ENCODE measurements at places on chromosomes 5 and 9. TPM values are rescaled to one million over a fixed set of nuclear protein-coding genes. Genes with fewer than 3 reads are reported as not detected.

- no peak for DNase-seq
These were observed 71.4 kb downstream of the ADRB2 start for GRCh38 chr5:148897842-148898241.

GRCh38 chr9:37415011-37415719, 7.3 kb upstream of the GRHPR start:
- DNase-seq, result peak; percentile 33

- DNase-seq, result no peak
These were observed 7.1 kb upstream of the AFAP1L1 start for GRCh38 chr5:149264439-149265067.

The PCDHA5 gene
- 13.1 TPM for total RNA-seq

DNA sequence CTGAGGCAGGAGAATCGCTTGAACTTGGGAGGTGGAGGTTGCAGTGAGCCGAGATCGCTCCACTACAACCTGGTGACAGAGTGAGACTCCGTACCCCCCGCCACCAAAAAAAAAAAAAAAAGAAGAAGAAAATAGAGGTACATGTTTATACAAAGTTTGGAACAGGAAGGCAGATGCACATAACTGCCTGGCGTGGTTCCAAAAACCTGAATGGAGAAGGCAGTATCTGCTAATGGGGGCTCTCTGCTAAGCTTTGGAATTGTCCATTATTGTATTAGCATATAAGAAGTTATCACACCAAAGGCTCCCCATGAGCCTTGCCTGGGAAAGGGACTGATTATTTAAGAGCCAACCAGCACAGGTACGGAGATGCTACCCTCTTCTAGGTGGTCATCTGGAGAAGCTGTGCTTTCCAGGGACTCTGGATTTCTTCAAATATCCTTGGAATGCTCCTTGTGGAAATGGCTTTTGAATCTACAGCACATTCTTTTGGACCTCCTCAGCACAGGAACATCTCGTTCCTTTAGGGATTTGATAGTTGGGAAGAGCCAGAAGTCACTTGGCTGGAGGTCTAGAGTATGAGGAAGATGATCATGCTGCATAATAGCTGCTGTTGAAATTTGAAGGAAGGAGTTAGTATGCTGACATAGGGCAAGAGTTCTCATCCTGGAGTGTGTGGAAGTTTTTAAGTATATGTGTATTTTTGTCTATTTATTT, 42.5 kb upstream of the ABCA1 start:
- no peak for DNase-seq

DNA sequence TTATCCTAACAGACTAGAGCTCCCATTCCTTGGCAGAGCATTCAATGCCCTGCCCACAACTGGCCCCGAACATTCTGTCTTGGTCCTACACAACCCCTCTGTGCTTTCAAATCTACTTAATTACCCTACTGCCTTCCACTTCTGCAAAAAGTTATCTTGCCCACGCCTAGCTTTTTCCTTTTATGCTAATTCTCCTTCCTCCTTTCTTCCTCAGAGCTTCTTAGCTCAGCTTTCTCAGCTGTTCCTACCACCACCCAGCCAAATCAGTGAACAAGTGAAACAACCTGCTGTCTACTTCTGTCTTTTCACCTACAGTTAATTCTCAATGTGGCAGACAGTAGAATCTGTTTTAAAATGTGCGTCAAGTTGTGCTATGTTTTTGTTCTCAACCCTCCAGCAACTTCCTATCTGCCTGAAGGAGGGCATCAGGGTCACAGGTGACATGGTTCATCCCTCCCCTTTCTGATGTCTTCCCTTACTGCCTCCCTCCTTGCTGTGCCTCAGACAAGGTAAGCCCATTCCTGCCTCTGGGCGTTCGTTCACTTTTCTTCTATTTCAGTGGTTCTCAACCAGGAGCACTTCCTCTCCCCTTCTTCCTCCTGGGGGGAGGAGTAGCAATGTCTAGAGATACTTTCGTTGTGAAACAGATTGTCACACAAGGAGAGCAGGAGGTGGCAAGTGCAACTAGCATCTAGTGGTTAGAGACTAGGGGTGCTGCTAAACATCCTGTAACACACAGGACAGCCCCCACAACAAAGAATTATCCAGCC, 1.3 kb upstream of the REEP5 start:
- DNase-seq, result no peak

GRCh38 chr9:121944711-121945191, 148.4 kb downstream of the TTLL11 start:
- no peak for DNase-seq

DNA sequence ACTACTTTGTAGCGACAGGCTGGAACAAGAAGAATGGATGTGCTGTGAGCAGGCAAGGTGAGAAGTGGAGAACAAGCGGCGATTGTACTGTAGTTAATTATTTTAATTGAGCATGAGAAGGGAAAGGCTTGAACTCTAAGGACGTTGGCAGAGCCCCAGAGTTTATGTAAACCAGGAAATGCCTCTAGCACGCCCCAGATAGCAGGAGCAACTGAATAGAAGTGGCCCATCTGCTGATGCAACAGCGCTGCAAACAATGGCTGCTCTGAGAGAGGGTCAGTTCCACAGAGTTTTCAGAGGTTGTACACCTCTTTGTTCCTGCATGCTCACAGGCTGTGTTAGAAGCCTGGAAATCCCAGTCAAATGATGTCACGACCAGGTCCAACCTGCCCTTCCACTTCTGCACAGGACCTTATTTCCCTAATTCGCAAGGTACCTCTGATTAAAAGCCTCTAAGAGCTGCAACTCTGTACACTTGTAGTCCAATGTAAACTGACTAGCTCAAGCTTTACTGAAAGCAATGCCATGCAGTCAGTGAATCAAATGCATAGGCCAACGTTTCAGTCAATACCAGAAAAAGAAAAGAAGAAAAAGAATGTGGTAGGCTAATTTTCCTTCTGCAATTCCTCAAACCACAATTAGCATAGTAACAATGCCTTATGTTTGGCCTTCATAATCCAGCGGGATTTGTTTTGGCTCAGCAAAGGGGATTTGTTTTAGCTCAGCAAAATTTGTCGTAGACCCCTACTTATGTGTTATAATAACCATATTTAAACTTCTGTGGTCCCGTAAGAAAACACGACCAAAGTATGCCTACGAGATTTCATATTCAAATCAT, 119.6 kb upstream of the RETREG1 start:
- DNase-seq, result no peak

The TLX3 gene
- total RNA-seq, result not detected

- DNase-seq, result no peak
These were observed 5.3 kb downstream of the LHX3 start for GRCh38 chr9:136199391-136200288.

The PCDHB11 gene
- 10.5 TPM for total RNA-seq

DNA sequence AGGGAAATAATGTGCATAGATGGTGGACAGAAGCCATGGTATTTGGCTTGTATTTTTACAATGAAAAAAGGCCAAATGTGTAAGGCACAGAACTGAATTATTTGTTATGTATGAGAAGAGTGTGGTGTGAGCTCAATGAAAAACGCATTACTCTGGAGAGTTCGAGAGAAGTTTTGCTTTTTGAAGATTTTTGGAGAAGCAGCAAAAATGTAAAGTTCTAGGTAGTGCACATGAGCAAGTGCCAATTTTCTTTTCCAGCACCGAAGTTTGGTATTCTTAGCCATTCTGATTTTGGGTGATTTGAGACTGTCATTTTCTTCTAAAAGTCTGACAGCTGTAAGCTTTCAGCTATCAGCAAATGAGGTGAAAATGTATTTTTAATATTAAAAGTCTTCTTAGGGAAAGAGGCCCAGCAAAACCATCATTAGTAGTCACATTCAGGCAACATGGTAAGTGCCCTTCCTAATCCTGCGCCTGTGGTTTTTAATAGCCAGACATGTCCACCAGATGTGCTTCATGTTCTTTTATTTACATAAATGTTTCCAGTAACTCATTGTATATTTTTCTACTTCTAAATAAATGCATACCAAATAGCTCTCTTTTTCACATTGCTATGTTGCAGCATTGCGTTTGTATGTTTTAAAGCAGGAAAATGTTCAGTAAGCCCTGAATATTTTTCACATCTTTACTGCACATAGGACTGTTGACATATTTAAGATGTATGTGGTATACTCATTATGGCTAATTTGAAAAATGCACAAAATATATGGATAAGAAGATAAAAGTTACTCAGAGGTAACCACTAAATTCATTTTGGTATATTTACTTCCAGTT, 50.4 kb downstream of the RASGRF2 start:
- no peak for DNase-seq

- DNase-seq, result no peak
These were observed 131.3 kb upstream of the SLC28A3 start for GRCh38 chr9:84471816-84472215.

GRCh38 chr5:10912435-10912834, 151.4 kb upstream of the DAP start:
- DNase-seq, result no peak

GRCh38 chr5:156913719-156914370, 49.2 kb downstream of the TIMD4 start:
- DNase-seq, result no peak

The KCNN2 gene
- total RNA-seq, result 34.6 TPM

GRCh38 chr9:4640027-4640426, 22.1 kb upstream of the PLPP6 start:
- DNase-seq, result no peak

The ITGA1 gene
- 7.2 TPM for total RNA-seq

GRCh38 chr5:168318240-168318639, 26.8 kb downstream of the WWC1 start:
- no peak for DNase-seq

GRCh38 chr9:18447131-18447530, 26.8 kb upstream of the ADAMTSL1 start:
- DNase-seq, result no peak

DNA sequence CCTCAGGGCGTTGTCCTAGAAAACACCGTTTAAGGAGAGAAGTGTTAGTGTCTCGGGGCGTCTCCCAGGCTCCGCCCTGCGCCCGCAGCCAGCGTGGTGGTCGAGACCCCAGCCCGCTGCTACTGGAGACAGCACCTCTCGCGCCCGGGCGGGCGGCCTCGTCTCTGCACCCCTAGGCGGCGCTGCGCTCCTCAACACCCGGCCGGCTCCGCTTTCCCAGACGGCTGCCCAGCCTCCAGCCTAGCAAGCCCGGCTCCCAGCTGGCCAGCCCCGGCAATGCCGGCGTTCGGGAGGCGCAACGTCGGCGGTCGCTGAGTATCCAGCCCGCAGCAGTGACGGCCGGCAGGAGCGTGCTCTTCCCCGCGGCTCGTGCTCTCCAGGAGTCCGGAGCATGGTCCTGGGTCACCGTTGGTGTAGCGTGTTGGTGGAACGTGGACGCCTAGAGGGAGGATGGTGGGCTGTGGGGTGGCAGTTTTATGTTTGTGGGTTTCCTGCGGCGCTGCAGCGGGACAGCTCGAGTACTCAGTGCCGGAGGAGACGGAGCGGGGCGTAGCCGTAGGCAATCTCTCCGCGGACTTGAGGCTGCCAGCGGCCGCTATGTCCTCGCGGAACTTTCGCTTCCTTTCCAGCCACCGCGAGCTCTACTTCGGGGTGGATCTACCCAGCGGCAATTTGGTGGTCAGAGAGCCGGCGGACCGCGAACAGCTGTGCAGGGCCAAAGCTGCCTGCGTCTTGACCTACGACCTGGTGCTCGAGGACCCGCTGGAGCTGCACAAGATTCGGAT, 536 bp downstream of the PCDHAC1 start:
- DNase-seq, result peak; percentile 76

DNA sequence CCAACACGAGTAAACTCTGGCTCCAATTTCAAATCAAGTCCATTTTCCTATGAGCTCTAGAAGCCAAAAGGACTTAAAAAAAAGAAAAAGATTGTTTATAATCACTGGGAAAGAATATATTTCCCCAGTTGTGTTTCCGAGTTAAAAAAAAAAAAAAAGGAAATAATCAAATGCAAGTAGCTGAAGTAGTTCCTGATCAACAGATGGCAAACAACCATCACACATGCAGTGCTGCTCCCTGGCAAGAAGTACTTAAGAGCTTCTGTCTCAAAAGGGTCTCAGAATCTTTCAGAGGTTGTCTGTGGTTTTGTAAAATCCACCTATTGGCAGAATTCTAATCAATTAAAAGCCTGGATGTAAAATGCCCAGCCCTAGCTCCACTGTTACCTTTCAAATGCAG, 387.9 kb downstream of the RAB3C start:
- DNase-seq, result no peak

- DNase-seq, result no peak
These were observed 85.2 kb downstream of the SPRY4 start for GRCh38 chr5:142239394-142240159.

DNA sequence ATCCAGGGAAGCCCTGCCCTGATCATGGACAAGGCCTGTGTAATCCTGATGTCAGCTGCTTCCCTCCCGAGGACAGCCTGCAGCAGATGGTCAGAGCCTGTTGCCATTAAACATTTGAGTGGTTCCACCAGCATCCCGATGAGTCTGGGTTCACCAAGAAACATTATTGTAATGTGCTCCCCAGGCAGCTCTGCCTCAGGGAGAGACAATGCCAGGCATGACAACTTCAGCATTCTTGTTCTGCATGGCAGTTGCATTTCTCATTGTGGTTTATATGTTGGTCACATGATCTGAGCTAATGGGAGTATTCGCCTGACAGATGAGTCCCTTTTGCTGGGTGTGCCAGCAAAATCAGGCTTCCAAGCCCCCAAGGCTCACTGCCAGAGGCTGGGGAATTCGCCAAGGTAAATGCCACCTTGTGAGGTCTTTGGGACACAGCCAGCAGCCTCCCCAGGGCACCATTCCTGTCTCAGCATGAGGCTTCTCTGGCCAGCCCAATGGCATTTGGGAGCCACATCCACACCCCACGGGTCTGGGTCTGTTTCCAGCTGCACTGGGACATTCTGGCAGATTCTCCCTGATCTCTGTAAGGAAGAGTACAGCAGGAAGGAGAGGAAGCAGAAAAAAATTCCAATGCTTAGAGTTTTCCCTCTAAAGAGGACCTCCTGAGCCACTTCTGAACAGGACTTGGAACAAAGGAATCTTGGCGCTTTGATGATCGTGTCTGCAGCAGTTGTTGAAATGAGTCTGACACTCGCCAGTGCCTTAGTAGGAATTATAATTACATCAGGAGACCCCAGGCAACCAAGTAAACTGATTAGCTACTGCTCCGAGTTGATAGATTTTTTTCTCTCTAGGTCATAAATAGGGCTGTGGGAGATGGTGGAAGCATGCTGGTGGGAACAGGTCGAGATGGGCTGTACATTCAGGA, 18.7 kb downstream of the KCNIP1 start:
- no peak for DNase-seq

DNA sequence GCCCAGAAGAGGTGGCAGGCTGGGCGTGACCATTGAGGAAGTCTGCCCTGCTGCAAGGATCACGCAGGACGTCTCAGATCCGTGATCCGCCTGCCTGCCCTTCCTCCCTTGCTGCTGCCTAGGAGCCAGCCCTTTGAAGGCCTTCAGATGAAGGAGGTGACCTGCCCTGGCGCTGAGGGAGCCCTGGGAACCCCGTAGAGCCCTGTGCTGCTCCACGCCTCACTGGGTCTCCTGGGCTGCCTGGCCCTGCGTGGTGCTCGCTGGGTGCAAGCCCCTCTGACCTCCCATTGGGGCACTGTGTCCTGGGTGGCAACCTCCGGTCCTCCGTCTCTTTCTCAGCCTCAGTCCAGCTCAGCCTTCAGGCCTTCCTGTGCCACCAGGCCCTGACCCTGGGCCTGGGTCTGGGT, 295.3 kb upstream of the IRX4 start:
- no peak for DNase-seq

GRCh38 chr5:35061211-35061770, 13.5 kb upstream of the AGXT2 start:
- no peak for DNase-seq

The STC2 gene
- total RNA-seq, result 0.31 TPM

The LRRC26 gene
- 0.62 TPM for total RNA-seq

- no peak for DNase-seq
These were observed 255.9 kb downstream of the TRPM3 start for GRCh38 chr9:70865471-70865870.

Measured in occipital lobe (tissue), 3 donors.